ENCODE measurements at places on chromosomes 11 and 22.

- no peak for DNase-seq
These were observed 182.4 kb downstream of the SPON1 start for GRCh38 chr11:14144934-14145333.

GRCh38 chr11:40202589-40203270 is 1256.7 kb downstream of the LRRC4C start:
- DNase-seq: no peak

DNA sequence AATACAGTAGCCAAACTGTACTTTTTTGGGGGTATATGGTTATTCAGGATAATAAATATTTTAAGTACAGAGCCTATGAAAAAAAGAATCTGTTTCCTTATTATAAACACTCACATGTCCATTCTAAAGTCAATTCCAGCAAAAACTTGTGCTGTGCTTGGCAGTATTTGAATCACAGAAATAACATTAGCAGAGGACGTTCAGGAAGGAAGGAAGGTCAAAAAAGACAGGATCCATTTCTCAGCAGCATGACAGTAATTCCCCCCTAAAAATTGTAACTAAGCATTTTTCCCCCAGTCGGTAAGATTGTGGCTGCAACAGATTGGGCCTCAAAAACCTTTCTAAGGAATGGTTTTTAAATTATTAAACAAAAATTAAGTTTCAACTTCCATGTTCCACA is 124.8 kb downstream of the ATG16L2 start:
- DNase-seq: no peak

GRCh38 chr11:7520011-7520942 is 6.5 kb downstream of the PPFIBP2 start:
- DNase-seq: no peak

DNA sequence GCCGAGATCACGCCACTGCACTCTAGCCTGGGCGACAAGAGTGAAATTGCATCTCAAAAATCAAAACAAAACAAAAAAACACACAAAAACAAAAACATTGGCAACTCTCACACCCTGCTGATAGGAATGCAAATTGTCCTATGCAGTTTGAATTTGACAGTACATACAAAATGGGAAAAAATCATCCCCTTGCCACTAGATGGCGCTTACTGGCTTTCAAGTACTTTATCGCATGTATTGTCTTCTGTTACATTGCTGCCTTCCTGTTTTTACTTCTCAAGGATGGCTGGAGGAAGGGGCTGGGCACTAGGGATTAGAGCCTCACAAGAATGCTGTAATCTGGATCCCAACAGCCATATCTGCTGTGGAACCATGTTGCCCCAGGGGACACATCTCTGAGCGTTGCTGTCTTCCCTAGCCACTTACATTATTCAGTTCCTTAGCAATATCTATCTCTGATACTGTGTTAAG is 59.4 kb upstream of the A4GALT start:
- DNase-seq: peak; percentile 72

GRCh38 chr11:73141309-73142127 is 600 bp downstream of the FCHSD2 start:
- DNase-seq: peak; percentile 64
